DMS 273 treated with DMSO at 0.1 percent for 48 hours (cell line): ENCODE measurements at places on chromosomes 1 and 21.
A peak's percentile ranks its signal among the peaks of the same experiment; 100 is the strongest.

- no peak for DNase-seq
Observed at GRCh38 chr1:245802941-245803665, 648.3 kb downstream of the KIF26B start.

DNA sequence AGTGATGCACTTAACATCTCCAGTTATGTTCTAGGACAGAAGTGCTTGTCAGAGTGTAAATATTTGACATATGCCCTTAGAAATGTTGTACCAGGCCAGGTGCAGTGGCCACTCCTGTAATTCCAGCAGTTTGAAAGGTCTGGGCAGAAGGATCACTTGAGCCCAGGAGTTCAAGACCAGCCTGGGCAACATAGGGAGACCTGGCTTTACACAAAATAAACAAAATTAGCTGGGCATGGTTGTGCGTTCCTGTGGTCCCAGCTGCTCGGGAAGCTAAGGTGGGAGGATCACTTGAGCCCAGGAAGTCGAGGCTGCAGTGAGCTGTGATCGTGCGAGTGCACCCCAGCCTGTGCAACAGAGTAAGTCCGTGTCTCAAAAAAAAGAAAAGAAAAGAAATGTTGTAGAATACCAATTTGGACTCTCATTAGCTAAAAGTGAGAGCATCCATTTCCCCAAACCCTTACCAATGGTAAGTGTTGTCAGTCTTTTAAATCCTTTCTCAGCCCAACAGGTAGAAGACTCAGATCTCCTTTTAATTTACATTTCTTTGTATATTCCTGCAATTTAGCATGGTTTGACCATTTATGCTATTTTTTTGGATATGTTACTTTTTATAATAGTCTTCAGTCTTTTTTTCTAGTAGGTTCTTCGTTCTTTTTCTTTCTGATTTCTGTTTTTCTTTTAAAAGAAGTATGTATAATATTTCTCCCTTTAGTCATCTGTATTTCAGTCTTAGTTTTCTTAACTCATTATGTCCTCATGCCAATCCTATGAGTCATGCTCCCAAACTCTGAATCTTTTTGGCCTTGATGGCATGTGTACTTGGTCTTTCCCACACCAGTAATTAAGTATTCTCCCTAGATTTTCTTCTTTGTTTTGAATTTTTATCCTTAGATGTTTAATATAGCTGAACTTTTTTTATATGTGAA is 74.4 kb downstream of the CAMTA1 start:
- DNase-seq: no peak

DNA sequence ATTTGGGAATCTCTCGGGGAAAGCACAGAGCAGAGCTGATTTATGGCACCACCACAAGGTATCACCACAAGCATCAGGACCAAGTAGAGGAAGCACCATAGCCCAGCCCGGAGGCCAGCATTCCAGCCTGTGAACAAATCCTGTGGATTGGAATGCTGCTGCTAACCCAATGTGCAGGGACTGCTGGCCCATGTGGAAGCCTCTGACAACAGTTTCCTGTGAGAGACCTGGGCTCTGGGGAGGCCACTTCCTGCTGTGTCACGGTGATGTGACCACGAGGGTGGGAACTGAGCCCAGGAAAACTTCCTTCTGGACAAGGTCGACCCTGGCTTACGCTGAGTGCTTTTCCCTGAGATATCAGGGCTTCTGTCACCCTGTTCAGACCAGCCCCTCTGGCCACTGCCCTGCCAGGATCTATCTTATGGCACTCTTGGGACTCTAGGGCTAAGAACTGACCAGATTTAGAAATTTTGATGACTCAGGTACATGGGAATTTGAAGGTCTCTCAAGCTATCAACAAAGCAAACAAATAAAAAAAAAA is 88.3 kb upstream of the NGF start:
- DNase-seq: no peak

GRCh38 chr1:158053276-158053675 is 59.8 kb downstream of the KIRREL1 start:
- DNase-seq: no peak

- no peak for DNase-seq
Observed at GRCh38 chr1:33898881-33899280, 35.0 kb downstream of the HMGB4 start.

DNA sequence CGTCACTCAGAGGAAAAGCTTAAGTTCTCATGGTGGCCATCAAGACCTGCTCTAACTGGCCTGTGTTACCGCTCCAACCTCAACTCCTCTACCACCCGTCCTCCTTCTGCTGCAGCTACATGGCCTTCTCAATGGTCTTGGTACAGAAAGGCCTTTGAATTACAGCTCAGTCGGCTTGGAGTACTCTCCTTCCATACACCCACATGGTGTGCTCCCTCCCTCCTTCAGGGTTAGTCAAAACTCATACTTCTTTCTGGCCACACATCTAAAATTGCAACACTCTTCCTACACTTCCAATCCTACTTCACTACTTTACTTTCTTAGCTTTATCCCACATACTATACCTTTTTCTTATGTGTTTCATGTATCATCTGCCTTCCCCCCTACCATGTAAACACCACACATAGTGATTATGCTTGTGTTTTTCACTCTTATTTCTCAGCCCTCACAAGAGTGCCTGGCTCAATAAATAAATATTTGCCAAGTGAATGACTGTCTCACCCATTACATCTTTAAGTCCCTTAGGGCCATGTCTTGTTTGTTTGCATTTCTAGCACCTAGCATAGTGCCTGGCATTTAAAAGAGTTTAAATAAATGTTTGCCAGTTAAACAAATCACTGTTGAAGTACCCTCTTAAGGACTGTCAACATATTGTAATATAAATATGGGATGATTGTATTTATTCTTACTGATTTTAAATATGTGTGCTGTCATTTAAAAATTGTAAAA is 37.6 kb upstream of the HMCN1 start:
- DNase-seq: no peak

DNA sequence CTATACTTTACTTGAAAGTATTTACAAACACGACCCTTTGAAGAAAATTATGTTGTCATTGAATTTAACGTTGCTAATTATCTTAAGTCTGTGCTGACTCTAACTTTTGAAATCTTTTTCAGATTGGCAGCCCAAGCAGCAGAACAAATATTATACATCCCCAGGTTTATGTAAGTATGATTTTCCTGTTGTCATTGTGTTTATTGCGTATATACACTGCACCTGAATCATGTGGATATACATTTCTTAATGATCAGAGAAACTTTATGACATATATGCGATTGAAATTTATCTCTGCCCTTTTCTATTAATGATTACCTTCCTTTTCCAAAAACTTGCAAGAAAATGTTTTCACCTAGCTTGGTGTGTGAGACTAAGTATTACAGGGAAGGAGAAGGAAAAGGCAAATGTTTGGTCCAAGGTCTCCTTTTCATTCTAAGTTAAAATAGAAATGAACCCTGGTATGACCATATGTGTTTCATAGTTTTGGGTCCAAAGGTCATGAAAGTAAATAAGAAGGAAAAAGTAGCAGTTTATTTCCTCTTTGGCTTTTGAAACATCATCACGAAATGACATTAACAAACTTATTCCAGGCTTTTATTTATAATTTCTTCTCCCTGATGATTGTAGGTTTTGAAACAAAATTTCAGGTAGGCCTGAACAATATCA is 116.8 kb downstream of the VPS13D start:
- DNase-seq: no peak

DNA sequence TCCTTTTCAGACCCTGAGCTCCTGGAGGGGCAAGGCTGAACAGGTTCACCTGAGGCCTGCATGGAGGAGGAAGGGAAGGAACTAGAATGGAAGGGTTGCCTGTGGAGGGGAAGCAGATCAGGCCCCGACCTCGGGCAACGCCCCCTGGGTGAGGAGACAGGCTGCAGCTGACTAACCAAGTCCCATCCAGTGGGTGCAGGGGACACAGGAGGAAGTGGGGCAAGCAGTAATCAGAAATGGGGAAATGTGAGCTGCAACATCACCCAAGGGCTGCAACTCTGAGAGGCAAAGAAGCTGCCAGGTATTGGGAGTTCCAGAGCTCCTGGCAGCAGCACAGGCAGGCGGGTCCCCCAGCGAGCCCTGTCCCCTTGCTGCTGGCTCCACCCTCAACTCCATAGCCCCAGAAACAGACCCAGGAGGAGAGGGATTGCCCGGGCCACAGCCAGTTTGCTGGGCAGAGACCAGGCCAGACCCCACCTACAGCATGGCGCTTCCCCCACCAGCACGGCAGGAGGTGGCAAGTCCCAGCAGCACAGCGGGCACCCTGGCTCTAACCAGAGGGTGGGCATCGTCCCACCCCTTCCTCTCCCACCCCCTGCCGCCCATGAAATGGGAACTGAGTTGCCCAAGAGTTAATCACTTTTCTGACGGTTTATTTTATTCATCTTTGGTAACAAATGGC is 38.5 kb downstream of the MRPL37 start:
- DNase-seq: no peak

GRCh38 chr1:246784621-246785493 is 60.6 kb downstream of the SCCPDH start:
- DNase-seq: peak; percentile 37

- DNase-seq: no peak
Observed at GRCh38 chr1:226149806-226150205, 36.7 kb downstream of the ACBD3 start.

DNA sequence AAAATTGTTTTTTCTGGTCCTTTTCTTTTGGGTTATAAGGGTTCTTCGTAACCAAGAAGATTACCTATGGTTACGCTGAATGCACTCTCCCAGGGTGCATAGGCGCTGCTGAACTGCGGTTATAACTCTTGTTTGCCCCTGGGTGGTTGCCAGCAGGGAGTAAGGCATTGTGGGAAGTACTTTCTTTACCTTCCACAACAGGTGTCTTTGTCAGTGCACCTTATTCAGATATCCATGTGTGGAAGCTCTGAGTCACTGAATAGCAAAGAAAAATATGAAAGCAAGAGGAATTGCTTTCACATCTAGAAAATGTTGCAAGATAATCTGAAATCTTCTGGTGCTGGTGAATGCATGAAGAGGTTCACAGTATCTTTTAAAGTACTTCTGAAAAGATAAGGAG is 124.4 kb upstream of the CACYBP start:
- no peak for DNase-seq

DNA sequence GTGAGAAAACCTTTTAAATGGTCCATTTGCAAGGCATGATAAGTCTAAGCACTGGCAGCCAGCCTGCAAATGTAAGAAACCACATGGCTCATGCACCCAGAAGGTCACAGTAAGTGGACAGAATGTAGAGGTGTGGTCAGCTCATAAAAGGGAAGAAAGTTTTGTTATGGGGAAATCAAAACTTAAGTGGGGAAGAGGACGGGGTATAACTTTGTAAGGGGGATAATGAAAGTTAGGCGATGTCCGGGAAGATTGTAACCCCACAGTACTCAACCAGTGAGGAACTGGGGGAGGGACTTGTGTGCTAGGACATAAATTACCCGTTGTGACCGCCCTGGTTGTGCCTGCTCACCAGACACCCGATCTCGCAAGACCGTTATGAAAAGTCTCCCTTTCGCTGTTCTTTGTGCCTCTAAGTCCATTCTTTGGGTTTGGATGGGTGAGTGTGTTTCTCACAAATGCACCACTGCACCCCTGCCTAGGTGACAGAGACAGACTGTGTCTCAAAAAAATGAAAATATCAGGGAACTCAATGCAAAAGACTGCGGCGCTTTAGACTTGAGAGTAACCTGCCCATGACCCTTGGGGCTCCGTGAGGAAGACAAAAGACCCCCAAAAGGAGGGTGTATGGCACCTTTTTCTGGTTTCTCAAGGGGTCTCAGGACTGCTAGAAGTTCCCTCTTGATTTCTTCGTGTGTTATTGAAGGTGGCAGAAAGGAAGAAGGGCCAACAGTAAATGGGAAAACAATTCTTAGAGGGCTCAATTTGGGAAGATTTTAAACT is 28.6 kb upstream of the ZNF496 start:
- no peak for DNase-seq

GRCh38 chr21:34890470-34890723 is 158.7 kb downstream of the RUNX1 start:
- no peak for DNase-seq

DNA sequence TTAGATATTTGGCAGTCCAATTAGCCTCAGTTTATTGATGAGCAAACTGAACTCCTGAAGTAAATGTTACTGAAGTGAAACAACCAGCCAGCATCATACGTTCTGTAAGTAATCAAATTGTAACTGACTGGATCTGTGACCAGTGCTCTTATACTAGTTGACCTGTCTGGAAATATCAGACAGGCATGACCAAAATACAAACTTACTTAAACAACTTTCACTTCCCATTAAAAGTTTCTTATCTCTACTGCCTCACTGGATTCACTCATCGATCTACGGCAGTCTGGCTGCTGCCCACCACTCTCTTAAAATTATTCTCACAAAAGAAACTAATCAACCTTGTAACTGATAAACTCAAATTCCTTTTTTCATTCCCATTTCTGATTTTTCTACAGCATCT is 56.4 kb downstream of the WDR3 start:
- no peak for DNase-seq

DNA sequence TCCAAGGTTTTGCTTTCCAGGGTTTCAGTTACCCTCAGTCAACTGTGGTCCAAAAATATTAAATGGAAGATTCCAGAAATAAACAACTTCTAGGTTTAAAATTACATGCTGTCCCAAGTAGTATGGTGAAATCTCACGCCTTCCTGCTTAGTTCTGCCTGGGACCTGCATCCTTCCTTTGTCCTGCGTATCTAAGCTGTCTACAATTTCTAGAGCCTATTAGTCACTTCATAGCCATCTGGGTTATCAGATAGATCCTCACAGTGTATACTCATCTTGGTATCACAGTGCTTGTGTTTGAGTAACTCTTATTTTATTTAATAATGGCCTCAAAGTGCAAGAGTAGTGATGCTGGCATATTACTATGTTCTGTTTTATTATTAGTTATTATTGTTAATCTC is 157.7 kb downstream of the ROR1 start:
- DNase-seq: no peak
